ENCODE measurements at places on chromosomes 1 and 21. TPM values are rescaled to one million over a fixed set of nuclear protein-coding genes. Genes with fewer than 3 reads are reported as not detected.

OR2T29 gene
- not detected for total RNA-seq

KCNA3 gene
- 0.12 TPM for total RNA-seq

FCRLA gene
- total RNA-seq = 0.51 TPM

HMGB4 gene
- not detected for total RNA-seq

TNFRSF9 gene
- total RNA-seq = 42.9 TPM

ZNF593OS gene
- not detected for total RNA-seq

UMODL1 gene
- 0.24 TPM for total RNA-seq

Measured in Daoy (cell line).